ENCODE measurements at places on chromosomes 3 and 15.

DNA sequence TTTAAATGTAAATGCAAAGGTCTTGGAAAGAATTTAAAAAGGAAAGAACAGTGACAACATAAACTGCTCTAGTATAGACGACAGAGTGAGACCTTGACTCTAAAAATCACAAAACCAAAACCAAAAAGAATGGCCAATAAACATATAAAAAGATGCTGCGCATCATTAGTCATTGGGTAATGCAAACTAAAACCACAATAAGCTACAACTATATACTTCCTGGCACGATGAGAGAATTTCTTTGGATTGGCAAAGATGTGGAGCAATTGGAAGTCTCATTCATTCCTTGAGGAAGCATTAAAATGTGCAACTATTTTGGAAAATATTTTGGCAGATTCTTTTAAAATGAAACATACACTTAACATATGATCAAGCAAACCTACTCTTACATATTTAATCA, 98.7 kb upstream of the ZPLD1 start:
- DNase-seq = no peak

GRCh38 chr15:80136854-80137253, 15.9 kb upstream of the FAH start:
- DNase-seq = no peak

GRCh38 chr3:59605944-59606534, 556.2 kb upstream of the CFAP20DC start:
- no peak for DNase-seq

GRCh38 chr15:101657968-101658784, 6.0 kb upstream of the TM2D3 start:
- DNase-seq = peak; percentile 14

GRCh38 chr15:32879980-32880379, 162.2 kb downstream of the GREM1 start:
- no peak for DNase-seq

- no peak for DNase-seq
These were observed 110.9 kb upstream of the LYSMD4 start for GRCh38 chr15:99844150-99844549.

DNA sequence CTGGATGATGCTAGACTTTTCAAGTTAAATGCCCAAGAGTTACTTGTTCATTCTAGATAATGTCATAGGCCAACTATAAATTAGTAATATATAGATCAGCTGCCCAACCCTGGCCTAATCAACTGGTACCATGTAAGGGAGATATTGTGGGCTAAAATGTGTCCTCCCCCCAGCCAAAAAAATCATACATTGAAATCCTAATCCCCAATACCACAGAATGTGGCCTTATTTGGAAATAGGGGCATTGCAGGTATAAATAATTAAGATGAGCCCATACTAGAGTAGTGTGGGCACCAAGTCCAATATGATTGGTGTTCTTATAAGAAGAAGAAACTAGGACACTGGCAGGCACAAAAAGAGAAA, 92.5 kb downstream of the RPL22L1 start:
- no peak for DNase-seq

DNA sequence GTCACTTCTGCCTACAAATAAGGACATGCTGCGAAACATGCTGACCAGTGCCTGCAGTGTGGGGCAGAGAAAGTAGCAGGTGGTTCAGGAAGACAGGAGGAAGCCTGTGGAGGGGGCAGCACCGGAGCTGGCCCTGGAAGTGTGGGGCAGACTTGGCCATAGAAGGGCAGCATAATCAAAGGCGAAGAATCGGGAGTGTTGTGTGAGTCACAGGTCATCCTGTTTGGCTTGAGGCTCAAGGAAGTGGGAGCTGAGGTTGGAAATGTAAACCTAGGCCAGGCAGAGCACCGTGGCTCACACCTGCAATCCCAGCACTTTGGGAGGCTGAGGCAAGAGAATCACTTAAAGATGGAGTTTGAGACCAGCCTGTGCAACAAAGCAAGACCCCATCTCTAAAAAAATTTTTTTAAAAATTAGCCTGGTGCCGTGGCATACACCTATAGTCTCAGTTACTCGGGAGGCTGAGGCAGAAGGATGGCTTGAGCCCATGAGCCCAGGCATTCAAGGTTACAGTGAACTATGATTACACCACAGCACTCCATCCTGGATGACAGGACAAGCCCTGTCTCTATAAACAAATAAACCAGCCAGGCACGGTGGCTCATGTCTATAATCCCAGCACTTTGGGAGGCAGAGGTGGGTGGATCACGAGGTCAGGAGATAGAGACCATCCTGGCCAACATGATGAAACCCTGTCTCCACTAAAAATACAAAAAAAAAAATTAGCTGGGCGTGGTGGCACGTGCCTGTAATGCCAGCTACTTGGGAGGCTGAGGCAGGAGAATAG, 54.0 kb downstream of the FAM43A start:
- no peak for DNase-seq
